ENCODE measurements at places on chromosomes 16 and 17. TPM values are rescaled to one million over a fixed set of nuclear protein-coding genes. Genes with fewer than 3 reads are reported as not detected.

The C16orf86 gene
- polyA plus RNA-seq = not detected

The RILP gene
- polyA plus RNA-seq = 11.1 TPM

The RASD1 gene
- polyA plus RNA-seq = 55.2 TPM

The CACNG3 gene
- not detected for polyA plus RNA-seq

The SUZ12 gene
- 23.5 TPM for polyA plus RNA-seq

The ACSM3 gene
- polyA plus RNA-seq = 1.1 TPM

The HS3ST2 gene
- polyA plus RNA-seq = 7.6 TPM

The GLTPD2 gene
- polyA plus RNA-seq = not detected

The SLC5A11 gene
- 18.1 TPM for polyA plus RNA-seq

The NUPR1 gene
- polyA plus RNA-seq = 5.8 TPM

The PPP1R1B gene
- 272 TPM for polyA plus RNA-seq

The HOXB2 gene
- polyA plus RNA-seq = not detected

The TNP2 gene
- not detected for polyA plus RNA-seq

The CNGB1 gene
- not detected for polyA plus RNA-seq

The C17orf100 gene
- polyA plus RNA-seq = 3.1 TPM

The GAST gene
- polyA plus RNA-seq = not detected

The GJD3 gene
- polyA plus RNA-seq = not detected

The C17orf50 gene
- polyA plus RNA-seq = not detected

The SAMD14 gene
- not detected for polyA plus RNA-seq

The PARN gene
- polyA plus RNA-seq = 23.2 TPM

The PRR11 gene
- 0.28 TPM for polyA plus RNA-seq

The PRSS33 gene
- polyA plus RNA-seq = not detected

The SEPHS2 gene
- 24.3 TPM for polyA plus RNA-seq

The OR1G1 gene
- polyA plus RNA-seq = not detected

The SMIM5 gene
- polyA plus RNA-seq = not detected

The AANAT gene
- polyA plus RNA-seq = not detected

The SLX1A gene
- polyA plus RNA-seq = 5.8 TPM

The MYH13 gene
- polyA plus RNA-seq = not detected

The GRIN2A gene
- polyA plus RNA-seq = 20.5 TPM

The CLUH gene
- 2.4 TPM for polyA plus RNA-seq

The KRT33A gene
- not detected for polyA plus RNA-seq

The DYNLRB2 gene
- polyA plus RNA-seq = 15.0 TPM

The PIK3R6 gene
- not detected for polyA plus RNA-seq

The BRIP1 gene
- polyA plus RNA-seq = 3.5 TPM

The NAGPA gene
- 10.8 TPM for polyA plus RNA-seq

The NPTX1 gene
- polyA plus RNA-seq = 235 TPM

The LRRC75A gene
- not detected for polyA plus RNA-seq

The HIC1 gene
- not detected for polyA plus RNA-seq
